ENCODE measurements at places on chromosomes 12 and 14.

DNA sequence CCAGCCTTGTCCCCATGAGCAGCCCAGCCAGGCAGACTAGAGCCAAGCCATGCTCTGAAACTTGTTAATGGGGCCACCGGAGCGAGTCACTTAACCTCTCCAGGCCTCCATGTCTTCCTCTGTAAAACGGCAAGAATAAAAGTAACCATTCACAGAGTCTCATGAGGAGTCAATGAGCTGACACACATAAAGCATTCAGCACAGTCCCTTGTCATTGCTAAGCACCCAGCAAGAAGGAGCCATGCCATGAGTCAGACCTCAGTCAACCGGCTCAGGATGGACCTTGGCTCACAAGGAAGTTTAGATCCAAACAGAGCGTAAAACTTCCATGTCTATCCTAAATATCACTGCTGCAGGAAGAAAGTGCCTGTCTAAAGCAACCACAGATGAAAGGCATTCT lies 10.6 kb downstream of the FICD start:
- no peak for DNase-seq

DNA sequence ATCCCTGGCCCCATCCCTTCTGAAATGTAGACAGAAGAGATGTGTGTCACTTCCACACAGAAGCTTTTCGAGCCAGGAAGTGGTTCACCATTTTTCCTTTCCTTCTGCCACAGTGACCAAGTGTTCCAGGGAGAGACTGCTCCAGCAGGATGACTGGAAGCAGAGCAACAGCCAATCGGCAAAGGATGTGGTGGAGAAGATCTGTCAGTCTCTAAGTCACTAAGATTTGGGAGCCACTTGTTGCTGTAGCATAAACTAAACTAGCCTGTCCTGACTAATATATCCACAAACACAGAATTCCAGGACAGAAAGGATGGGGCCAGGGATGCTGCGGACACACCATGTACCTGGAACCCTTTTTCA lies 42.9 kb downstream of the DUSP6 start:
- DNase-seq: no peak

DNA sequence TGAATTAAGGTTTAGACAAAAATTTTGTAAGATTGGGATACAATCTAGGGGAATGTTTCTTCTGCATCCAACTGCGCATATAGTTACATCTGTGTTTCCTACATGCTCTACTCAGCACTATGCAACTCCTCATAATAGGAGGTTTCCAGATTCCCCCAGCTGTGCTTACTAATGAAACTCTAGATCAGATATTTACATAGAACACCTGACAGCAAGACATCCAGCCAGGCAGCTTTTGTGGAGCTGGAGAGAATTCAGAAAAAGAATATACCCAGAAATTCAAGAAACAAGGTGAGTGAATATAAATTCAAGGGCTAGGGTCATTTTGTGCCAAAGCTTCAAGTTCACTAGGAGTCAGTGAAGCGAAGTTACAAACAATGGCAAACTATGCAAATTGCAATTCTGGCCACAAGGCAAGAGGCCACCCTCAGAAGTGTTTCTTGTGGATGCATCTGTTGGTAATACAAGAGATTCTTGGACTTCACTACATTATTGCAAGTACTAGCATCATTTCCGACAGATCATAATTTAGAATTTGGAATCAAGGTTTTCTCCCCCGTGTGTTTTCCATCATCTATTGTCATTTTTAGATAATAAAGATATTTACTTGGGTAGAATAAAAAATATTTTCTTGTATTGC lies 341.2 kb upstream of the NAV3 start:
- DNase-seq: no peak

DNA sequence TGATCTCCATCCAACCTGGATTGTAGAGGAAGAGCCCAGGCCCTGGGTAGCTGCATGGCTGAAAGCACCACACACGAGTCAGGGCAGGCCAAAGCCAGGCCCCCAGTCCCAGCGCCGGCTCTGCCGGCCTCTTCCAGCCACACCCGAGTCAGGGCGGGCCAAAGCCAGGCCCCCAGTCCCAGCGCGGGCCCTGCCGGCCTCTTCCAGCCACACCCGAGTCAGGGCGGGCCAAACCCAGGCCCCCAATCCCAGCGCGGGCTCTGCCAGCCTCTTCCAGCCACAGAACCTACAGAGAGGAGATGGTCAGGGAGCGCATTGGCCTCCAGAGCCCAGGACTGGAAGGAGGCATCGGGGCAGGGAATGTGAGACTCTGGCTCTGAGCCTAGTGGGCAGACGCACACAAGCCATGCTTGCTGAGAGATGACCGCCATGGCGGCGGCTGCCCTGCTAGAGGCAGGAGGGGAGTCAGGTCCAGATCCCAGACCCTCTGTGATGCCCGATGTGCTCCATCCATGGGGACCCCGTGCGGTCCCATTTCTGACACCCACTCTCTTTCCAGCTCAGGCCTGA lies 30.2 kb downstream of the BEGAIN start:
- no peak for DNase-seq

DNA sequence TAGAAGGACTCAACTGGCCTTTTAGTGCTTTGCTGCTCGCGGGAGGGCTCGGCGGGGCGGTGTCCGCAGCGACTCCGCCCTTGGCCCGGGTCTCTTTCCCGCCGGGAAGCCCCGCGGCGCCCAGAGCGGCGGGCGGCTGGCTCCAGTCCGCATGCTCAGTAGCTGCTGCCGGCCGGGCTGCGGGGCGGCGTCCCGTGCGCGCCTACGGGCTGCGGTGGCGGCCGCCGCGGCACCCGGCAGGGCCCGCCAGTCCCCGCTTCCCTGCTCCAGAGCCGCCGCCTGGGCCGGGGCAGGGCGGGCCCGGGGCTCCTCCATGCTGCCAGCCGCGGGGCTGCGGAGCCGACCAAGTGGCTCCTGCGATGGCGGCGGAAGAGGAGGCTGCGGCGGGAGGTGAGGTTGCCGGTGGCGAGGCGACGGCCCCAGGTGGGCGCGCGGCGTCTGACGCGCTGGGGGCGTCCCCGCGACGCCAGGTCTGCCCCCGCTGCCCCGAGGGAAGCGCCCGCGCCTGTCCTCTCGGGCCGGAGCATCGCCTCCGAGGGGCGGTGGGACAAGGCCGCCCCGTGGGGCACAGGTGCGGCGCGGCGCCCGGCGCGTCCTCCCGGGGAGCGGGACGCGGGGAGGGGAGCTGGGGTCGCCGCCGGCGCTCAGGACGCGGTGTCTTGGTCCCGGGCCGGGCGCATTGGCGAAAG lies at the start of gene BMAL2:
TSS of gene BMAL2 (plus strand) at position 123 of the 689 bp plus-strand sequence. CDS start at position 360, 237 bp downstream.
- peak; percentile 84 for DNase-seq

GRCh38 chr12:92650228-92650822 lies 52.5 kb upstream of the PLEKHG7 start:
- DNase-seq: no peak

GRCh38 chr12:1291601-1292332 lies 300.7 kb downstream of the ERC1 start:
- DNase-seq: no peak

- no peak for DNase-seq
Measured at GRCh38 chr12:74619884-74620283, 82.2 kb downstream of the ATXN7L3B start.

DNA sequence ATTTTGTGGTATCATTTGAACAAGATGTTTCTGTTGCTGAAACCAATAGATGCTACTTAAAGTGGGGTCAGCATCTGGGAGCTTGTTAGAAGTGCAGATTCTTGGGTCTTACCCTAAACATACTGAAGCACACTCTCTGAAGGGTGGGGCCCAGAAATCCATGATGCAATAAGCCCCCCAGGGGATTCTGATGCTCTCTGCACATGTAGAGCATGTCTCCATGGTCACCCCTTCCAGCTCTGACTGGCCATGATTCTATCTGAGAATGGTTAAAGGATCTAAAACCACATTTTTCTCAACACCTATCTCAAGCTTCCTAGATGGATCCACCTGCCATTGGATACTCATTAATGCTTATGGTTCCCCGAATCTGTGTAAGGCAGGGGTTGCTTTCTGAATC lies 20.4 kb downstream of the JDP2 start:
- no peak for DNase-seq

- DNase-seq: no peak
Measured at GRCh38 chr12:25929142-25929541, 29.3 kb upstream of the RASSF8 start.

- no peak for DNase-seq
Measured at GRCh38 chr12:113088971-113089756, 32.6 kb downstream of the DTX1 start.

- no peak for DNase-seq
Measured at GRCh38 chr12:2698566-2698965, 96.2 kb upstream of the FKBP4 start.

- no peak for DNase-seq
Measured at GRCh38 chr12:105581420-105581819, 250.9 kb downstream of the C12orf75 start.

GRCh38 chr14:71891185-71891584 lies 41.0 kb upstream of the RGS6 start:
- DNase-seq: no peak

DNA sequence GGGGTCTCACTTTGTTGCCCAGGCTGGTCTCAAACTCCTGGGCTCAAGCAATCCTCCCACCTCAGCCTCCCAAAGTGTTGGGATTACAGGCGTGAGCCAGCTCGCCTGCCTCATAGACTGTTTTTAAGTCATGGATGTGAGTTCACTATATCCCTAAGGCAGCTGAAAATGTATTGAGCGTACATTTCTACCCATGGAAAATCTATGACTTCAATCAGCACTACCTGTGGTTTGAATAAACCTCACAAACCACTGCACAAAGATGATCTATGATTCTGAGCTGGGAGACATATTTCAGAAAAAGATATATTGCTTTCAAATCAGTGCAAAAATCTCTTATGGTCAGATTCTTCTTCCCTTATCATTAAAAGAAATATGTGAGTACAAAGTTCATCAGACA lies 22.5 kb downstream of the GCN1 start:
- DNase-seq: no peak

GRCh38 chr14:52304248-52304904 lies 9.7 kb upstream of the PTGER2 start:
- no peak for DNase-seq

- DNase-seq: no peak
Measured at GRCh38 chr14:81390696-81391095, 9.4 kb downstream of the STON2 start.

DNA sequence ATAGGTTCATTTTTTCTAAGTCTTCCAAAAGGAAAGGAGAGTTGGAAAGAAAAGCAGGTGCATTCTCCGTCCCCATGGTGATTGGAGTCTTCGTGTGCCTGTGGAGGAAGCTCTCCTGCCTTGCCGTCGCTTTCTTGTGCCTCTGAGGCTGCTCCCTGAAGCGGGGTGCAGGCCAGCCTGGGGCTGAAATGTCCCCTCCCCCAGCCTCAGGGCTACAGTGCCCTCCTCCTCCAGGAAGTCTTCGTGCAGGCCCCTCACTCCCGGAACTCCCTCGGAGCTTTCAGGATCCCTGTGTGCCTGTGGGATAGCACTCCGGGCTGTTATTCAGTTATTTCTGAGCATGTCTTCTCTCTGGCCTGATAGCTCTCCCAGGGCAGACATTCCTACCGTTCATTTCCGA lies 569.2 kb downstream of the VRK1 start:
- no peak for DNase-seq

DNA sequence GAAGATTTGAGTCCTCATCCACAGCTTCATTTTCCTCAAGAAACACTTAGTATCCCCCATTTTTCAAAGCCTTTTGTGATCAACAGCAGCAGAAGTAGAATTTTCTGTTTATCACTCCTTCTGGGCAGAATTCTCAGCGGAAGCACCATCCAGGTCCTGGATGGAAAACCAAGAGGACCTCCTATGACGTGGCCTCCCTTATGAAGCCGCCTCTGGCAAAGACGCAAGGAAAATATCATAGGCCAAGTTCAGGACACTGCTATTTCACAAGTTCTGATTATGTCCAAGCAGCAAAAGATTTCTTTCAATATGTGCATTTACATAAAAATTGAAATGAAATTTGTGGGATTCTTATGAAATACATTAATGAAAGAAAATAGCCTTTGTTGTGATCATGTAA lies 315.0 kb downstream of the SEC23A start:
- DNase-seq: no peak

DNA sequence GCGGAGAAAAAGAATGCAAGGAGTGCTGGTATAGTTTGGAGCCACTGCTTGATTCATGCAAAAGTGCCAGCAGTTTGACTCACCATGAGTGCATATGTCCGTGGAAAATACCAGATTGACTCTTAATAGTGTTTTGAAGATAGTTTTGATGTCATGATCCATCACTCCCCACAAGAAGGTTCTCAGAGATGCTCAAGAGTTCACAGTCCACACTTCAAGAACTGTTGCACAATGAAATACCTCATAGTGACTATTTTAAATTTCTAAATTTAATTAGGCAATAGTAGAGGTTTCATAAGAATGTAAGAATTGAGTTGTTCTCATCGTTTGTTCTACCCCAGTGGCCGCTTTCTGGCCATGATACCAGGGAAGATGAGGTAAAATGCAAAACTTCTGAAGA lies 286.6 kb upstream of the RGS6 start:
- no peak for DNase-seq

DNA sequence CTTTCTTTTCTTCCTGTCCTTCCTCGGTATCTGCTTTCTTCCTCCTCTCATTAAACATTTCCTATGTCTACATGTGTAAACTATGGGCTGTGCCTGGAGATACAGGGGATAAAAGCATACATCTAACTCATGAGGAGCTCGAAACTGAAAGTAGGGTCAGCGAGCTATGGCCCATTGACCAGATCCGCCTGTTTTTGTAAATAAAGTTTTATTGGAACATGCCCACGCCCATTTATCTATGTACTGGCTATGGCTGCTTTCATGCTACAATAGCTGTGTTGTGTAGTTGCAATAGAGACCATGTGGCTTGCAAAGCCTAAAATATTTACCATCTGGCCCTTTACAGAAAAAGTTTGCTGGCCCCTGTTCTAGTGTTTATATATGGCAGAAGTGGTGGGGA lies 500.8 kb upstream of the GARIN6 start:
- DNase-seq: no peak

DNA sequence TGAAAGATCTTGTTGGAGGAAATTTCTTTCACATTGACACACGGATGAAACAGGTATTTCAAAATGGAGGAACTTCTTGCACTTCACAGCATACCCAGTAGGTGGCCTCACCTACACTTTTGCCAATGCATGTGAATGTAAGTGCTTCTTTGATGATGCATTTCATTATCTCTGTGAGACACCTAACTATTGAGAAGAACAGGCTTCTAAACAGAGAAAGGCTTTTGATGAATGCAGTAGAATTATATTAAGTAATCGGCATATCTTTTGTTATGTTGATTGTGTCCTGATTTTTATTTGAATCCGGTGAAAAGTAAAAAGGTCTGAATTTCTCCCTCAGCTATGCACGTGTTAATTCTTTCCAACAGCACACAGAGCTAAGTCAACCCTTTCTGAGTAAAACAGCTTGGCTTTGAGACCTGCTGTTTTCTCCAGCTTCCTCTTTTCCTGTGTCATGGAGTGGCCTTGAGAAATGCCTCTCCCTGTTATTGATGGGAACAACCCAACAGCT lies 399.0 kb downstream of the NAV3 start:
- DNase-seq: peak; percentile 42

Data from HEK293T (cell line).